ENCODE measurements at places on chromosomes 7 and 10. TPM values are rescaled to one million over a fixed set of nuclear protein-coding genes. Genes with fewer than 3 reads are reported as not detected.

The NET1 gene
- total RNA-seq, result 63.8 TPM

The DMBT1 gene
- 0.17 TPM for total RNA-seq

The FAM185A gene
- total RNA-seq, result 8.5 TPM

The PPP1R17 gene
- 657 TPM for total RNA-seq

The HOXA4 gene
- total RNA-seq, result not detected

The COL26A1 gene
- total RNA-seq, result 66.2 TPM

The MALRD1 gene
- 0.27 TPM for total RNA-seq

The ANAPC16 gene
- total RNA-seq, result 37.0 TPM

The CCDC186 gene
- total RNA-seq, result 15.7 TPM

The FFAR4 gene
- total RNA-seq, result not detected

The LBX1 gene
- not detected for total RNA-seq

The DPYSL4 gene
- 402 TPM for total RNA-seq

The NRF1 gene
- total RNA-seq, result 16.4 TPM

The FBXL15 gene
- 23.4 TPM for total RNA-seq

The CALML3 gene
- total RNA-seq, result not detected

Measured in glutamatergic neuron (in vitro differentiated cells).